Kidney (tissue), 22 donors: ENCODE measurements at places on chromosomes 11 and 22. TPM values are rescaled to one million over a fixed set of nuclear protein-coding genes. Genes with fewer than 3 reads are reported as not detected.

Gene OR51B4
- not detected for total RNA-seq

- DNase-seq: no peak
Measured at GRCh38 chr11:73159297-73159696, 17.2 kb upstream of the FCHSD2 start.

GRCh38 chr22:27314276-27314807, 487.2 kb downstream of the MN1 start:
- DNase-seq: no peak

GRCh38 chr11:62656796-62657429, 3.8 kb upstream of the INTS5 start:
- DNase-seq: no peak

- DNase-seq: no peak
Measured at GRCh38 chr11:77467993-77468392, 5.9 kb downstream of the PAK1 start.

Gene PACS1
- 91.8 TPM for total RNA-seq

- DNase-seq: no peak
Measured at GRCh38 chr11:19460718-19461405, 220.1 kb upstream of the E2F8 start.

- DNase-seq: no peak
Measured at GRCh38 chr11:128467610-128468041, 119.7 kb downstream of the ETS1 start.

GRCh38 chr11:126034039-126034932, 28.4 kb downstream of the CDON start:
- DNase-seq: peak; percentile 36

Gene DNAJB7
- total RNA-seq: not detected

DNA sequence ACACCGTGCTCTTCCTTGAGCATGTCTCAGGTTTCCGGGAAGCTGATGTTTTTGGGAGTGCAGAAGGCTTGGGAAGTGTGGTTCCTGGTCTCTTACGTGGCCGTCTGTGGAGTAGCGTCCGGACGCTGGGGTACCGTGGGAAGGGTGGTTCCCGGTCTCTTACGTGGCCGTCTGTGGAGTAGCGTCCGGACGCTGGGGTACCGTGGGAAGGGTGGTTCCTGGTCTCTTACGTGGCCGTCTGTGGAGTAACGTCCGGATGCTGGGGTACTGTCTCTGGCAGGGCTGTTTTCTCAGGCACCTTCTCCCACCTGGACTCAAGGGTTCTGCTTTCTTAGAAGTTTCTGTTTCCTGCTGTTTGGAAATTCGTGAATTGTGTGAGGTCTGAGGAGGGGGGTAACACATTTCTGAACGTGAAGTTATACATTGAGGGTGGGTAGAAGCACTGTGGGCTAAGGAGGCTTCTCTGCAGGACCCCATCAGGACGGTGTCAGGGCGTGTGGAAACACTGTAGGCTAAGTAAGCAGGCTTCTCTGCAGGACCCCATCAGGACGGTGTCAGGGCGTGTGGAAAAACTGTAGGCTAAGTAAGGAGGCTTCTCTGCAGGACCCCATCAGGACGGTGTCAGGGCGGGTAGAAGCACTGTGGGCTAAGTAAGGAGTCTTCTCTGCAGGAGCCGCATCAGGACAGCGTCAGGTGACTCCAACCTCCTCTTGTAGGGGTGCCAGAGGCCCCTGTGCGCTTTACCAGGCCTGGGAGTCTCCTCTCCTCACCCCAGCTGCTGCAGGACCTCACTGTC, 5.3 kb upstream of the IFITM3 start:
- DNase-seq: no peak

Gene RAB36
- 30.5 TPM for total RNA-seq

- no peak for DNase-seq
Measured at GRCh38 chr22:37164505-37164887, 14.8 kb upstream of the IL2RB start.

Gene GSTP1
- total RNA-seq: 800 TPM

GRCh38 chr11:133827556-133827955, 17.8 kb downstream of the SPATA19 start:
- DNase-seq: no peak

GRCh38 chr11:123144707-123145106, 50.3 kb downstream of the CLMP start:
- no peak for DNase-seq

GRCh38 chr11:61280883-61281580, 14.1 kb downstream of the VWCE start:
- DNase-seq: no peak

GRCh38 chr11:94134651-94135512, 6.2 kb downstream of the PANX1 start:
- DNase-seq: no peak

Gene TMEM191C
- total RNA-seq: 1.4 TPM

Gene CBY1
- 36.0 TPM for total RNA-seq

Gene PIH1D2
- total RNA-seq: 7.5 TPM

GRCh38 chr11:73883856-73884255, 7.1 kb downstream of the PAAF1 start:
- no peak for DNase-seq

DNA sequence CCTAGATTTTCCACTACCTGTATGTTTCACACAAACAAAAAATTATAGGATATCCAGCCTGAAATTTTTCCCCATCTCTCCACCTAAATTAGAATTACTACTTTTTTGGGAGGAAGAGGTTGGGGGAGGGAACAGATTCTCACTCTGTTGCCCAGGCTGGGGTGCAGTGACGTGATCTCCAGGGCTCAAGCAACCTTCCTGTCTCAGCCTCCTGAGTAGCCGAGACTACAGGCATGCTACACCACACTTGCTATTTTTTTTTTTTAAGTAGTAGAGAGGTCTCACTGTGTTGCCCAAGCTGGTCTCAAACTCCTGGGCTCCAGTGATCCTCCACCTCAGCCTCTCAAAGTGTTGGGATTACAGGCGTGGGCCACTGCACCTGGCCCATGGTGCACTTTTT, 9.5 kb downstream of the JAML start:
- DNase-seq: no peak

Gene SLC29A2
- total RNA-seq: 10.4 TPM

DNA sequence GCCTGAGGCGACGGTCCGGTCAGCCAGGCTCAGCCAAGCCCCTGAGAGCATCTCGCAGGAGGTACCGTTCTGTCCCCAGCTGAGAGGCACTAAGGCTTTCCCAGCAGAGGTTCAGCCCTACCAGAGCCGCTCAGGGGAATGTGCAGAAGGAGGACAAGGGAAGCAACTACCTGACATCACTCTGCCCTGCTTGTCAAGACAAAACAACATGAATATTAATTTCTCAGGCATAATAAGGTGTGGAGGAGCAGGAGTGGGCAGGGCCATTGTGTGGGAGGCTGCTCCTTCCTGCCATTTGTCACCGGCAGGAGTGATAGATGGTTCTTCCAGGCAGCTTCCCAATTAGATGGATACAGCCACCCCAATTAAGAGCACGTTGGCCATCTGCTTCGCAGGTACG, 181.4 kb downstream of the KIRREL3 start:
- DNase-seq: no peak

Gene OSBP2
- total RNA-seq: 4.0 TPM

Gene TMEM225
- total RNA-seq: not detected

GRCh38 chr22:44944883-44945601, 64.8 kb downstream of the PHF21B start:
- DNase-seq: peak; percentile 79
